ENCODE measurements at places on chromosomes 7 and 10.

GRCh38 chr7:70577078-70577477 is 554.9 kb upstream of the GALNT17 start:
- DNase-seq = no peak

- no peak for DNase-seq
Observed at GRCh38 chr10:24744946-24745345, 21.3 kb upstream of the ARHGAP21 start.

DNA sequence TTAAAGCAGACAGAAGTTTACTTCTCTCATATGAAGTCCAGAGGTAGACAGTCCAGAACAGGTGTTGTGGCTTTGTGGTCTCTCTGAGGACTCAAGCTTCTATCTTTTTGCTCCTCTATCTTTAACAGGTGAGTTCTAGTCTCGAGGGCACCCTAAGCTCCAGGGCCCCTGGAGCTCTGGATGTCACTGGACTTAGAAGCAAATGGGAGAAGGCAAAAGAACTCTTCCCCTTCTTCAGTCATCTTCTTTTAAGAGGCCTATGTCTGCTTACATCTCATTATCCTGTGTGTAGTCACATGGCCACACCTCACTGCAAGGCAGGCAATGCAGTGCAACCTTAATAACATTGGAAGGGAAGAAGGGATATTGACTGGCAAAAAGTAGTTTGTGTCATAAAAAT is 61.6 kb downstream of the ADCYAP1R1 start:
- DNase-seq = no peak

DNA sequence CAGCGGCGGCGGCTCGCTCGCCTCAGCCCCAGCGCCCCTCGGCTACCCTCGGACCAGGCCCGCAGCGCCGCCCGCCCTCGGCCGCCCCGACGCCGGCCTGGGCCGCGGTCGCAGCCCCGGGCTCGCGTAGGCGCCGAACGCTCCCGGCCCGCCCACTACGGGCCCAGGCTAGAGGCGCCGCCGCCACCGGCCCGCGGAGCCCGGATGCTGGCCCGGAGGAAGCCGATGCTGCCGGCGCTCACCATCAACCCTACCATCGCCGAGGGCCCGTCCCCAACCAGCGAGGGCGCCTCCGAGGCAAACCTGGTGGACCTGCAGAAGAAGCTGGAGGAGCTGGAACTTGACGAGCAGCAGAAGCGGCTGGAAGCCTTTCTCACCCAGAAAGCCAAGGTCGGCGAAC is 18.2 kb upstream of the TSPAN33 start:
- DNase-seq = no peak

- no peak for DNase-seq
Observed at GRCh38 chr10:32049113-32049512, 7.1 kb downstream of the KIF5B start.
